Activated gamma-delta T cell treated with Interleukin-2 at 50 U/mL for 16 hours (primary cell): ENCODE measurements at places on chromosomes 5 and 9.

- DNase-seq = no peak
Observed at GRCh38 chr5:34496260-34496691, 159.9 kb upstream of the RAI14 start.

DNA sequence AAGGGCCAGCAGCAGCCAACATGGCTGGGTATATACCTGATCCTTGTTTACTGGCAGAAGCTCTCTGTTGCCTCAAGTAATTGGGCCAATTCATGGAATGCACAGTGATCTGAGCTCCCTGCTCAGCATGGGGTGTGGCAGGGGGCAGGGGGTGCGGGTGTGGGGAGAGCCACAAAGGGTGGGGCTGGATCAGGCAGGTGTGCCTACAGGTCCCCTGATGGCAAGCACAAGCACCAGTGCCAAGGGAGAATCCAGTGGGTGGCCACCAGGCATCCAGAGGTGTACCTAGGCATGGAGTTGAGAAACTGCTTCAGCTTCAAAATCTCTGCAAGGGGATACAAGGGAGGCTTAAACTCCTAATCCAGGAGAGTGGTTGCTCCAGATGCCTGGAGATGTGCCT, 235.8 kb upstream of the TLE4 start:
- no peak for DNase-seq

GRCh38 chr5:39801306-39801705, 376.5 kb upstream of the DAB2 start:
- DNase-seq = no peak

GRCh38 chr5:82886911-82887310, 190.3 kb downstream of the TMEM167A start:
- DNase-seq = no peak

DNA sequence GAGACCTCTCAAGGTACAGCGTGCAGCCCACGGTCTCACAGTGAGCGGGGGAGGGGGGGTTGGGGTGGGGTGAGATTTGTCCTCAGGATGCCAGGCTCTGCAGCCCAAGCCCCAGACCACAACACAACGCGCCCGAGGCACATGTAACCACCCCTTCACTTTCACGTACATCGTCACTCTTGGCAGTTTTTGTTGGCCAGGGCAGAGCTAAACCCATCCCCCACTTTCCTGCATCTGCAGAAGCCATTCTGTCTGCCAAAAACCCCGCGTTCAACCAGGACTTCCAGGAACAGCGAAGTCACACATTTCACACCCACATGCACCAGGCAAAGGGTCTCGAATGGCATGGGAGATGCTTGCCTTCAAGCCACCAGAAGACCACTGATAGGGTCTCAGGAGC, 9.4 kb upstream of the SMIM23 start:
- DNase-seq = no peak

DNA sequence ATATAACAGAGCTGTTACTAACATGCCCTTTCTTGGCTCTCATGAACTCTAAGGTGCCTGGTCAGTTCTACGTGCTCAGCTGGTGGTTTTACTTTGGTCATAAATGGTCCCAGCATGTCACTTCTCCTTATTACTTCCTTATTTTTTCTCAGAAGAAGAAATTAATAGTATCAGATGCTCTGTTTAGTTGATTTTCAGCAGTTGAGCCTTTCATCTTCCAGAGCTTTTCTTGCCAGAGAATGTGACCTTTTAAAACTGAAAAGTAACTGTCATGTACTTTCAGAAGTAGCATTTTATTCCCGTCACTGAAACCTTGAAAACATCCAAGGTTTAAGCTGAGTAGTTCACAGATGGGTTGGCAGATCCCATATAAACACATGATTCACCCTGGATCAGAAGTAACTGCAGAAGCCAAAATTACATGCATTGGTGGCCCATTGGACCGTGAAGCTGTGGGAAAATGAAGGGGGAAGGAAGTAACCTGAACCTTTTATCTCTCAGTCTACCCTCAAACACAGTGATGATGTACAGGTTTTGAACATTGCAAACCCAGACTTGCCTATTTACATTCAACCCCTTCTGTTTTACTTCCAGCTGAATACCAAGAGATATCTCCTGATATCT, 50.5 kb downstream of the HACD4 start:
- DNase-seq = no peak

DNA sequence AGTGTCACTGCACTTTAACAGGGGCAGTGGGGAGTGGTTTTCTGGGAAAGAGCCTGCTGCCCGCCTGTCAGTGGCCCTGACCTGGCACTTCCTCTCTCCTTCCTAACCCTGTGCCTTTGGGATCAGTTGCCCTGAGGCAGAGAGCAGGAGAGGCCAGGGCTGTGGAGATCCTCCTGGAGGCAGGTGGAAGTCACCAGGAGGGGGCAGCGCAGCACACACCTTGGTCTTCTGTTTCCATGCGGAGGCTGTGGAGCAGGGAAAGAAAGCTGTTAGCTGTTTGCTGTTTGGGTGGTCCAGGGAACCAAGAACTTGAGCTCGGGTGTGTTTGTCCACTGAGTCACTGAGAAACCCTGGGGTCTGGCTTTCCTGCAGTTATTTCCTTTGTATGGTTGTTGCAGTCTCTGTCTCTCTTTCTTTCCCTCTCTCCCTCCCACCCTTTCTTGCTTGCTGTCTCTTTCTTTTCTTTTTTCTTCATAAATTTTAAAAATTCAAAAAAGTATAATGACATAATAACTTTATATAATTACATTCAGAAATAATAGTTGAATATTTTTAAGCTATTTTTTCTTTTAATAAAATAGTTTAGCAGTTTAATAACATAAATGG, 28.1 kb downstream of the NTRK2 start:
- no peak for DNase-seq

DNA sequence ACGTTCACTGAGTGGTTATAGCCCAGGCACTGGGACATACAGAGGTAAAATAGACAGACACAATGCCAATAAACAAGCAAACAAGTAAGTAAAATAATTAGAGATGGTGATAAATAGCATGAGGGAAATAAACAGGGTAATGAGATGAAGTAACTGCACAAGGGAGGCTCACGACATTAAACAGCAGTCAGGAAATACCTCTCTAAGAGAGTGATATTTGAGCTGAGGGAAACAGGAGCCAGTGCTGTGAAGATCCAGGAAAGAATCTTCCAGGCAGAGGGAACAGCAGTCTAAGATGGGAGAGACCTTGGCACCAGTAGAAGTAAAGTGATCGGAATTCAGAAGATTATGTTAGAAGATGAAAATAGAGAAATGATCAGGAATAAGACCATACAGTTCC, 279.4 kb downstream of the HINT1 start:
- DNase-seq = no peak

DNA sequence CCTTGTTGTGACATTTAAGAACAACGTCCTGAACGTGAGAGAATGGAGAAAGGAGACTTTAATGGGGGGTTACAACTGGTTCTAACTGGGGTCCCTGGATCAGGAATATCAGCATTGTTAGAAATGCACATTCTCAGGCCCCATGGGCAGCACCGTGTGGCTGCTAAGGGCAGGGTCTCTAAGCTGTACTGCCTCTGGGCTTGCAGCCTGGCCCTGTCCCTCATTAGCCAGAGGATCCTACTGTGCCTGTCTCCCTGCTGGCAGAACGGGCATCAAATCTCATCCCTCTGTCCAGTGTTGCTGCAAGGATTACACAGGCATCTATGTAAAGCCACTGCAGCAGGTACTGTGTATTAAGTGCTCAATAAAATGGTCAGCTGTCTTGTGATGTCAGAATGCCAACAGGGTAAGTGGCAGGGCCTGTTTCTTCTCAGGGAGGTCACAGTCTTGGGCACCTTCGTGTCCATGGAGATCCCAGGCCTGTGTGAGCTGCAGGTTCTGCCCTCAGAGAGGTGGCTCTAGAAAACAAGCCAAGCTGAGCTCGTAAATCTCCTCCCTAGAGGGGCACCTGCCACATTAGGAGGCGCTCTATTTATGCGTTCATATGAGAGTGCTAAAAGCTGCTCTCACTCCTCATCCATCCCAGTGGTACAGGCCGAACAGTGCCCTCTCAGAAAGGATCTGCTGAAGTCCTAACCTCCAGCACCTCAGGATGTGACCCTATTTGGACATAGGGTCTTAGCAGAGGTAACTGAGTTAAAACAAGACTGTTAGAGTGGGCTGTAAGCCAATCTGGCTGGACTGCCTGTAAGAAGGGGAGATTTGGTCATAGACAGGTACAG, 210.5 kb downstream of the GADD45G start:
- no peak for DNase-seq

DNA sequence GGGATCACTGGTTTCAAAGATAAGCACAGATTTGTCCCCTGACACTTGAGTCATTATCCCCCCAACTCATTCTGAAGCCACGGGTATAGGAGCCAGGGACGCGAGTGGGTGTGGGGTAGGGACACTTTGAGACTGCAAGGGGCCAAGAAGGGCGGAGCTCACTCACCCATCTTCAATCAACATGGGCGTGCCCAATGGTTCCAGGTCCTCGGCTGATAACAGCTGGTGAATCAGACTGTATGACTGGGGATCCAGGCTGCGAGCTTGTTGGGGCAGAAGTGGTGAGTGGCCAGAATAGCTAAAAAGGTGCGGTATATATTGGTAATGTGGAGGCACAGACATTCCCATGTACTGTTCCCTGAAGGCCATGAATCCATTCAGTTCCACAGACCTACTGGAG, 30.7 kb upstream of the NR5A1 start:
- DNase-seq = no peak

- no peak for DNase-seq
Observed at GRCh38 chr5:122788371-122788770, 13.5 kb downstream of the SNX2 start.

DNA sequence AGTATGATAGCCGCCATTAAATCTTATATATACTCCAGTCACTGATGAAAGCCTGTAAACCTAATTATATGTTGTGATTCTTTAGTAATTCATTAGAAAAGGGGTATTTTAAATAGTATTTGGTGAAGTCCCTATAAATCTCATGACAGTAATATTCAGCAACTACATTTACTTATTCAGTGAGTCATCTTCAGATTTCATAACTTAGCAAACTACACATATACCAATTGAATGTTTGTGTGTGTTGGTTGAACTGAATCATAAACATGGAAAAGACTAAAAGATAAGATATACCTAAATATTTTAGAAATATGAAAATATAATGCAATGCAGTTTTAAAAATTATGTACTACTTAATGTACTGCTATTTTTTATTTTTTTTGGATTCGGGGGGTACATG, 1050.4 kb downstream of the MAT2B start:
- DNase-seq = no peak

DNA sequence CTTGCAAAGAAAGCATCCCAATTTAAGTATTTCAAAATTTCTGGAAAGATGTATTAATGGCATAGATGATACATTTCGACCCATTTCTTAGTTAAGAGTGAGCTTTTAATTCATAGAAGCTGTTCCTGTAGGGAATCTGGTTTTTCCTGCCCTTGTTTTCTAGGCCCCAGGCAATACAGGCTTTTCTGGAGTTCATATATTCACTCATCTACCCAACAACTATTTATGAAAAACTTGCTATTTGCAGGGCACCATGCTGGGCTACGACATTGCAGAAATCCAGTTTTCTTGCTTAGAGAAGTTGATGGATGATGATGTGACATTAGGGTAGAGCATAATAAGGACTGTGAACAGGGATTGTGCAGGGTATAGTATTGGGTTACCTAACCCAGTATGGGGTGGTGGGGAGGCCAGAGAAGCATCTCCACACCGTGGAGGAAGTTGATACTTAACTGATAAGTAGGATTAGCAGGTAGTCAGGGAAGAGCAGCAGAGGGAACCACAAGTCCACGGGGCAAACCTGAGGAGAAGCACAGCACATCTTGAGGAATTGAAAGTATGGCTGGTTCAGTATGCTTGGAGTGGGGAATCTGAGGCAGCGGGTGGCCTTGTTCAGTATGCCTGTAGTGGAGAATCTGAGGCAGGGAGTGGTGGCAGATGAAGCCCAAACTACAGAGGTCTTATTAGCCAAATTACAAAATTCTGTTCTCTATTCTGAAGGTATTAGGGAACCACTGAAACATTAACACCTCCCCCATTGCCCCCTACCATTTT, 247.5 kb downstream of the ARRDC3 start:
- DNase-seq = no peak

GRCh38 chr5:152811988-152812387, 406.9 kb upstream of the NMUR2 start:
- DNase-seq = no peak

- no peak for DNase-seq
Observed at GRCh38 chr5:148988328-148988727, 74.5 kb downstream of the SH3TC2 start.

- DNase-seq = no peak
Observed at GRCh38 chr9:4306777-4307121, 6.9 kb upstream of the GLIS3 start.

- DNase-seq = no peak
Observed at GRCh38 chr9:105438141-105438806, 9.6 kb upstream of the FSD1L start.

- no peak for DNase-seq
Observed at GRCh38 chr5:68130253-68130652, 85.3 kb upstream of the PIK3R1 start.

DNA sequence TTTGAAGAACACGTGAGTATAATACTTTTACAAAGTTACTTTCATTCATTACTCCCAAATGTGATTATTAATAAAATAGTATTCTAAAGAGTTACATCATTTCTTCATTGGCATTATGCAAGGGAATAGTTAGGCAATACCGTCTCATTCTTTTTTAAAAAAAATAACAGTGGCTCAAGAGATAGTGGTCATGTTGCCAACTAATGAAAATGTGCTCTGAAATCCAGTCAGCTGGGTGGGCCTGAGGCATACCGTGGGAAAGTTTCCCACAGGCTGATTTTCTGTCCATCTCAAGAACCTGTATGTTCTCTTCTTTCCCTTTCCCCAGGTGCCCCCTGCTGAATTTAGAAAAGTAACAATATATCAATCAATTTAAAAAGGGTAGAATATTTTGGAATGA, 40.8 kb upstream of the ROPN1L start:
- DNase-seq = no peak

- DNase-seq = no peak
Observed at GRCh38 chr5:32539981-32540845, 45.1 kb upstream of the SUB1 start.

DNA sequence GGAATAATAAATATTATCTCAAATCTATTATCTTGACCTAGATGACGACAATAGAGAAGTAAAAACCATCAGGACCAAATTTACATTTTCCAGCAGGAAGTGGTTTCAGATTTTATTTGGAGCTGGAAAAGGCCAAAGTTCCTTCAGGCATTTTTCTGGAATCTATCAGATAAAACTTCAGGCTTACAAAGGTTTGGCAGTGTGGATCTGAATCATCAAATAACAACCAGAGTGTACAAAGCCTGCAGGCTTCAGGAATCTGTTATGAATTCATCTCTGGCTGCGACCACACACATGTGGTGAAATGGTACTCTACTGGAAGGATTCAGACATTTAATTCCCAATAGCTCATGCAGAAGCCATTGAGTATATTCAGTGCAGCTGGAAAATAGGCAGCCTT, 726.4 kb upstream of the GRAMD2B start:
- no peak for DNase-seq

- no peak for DNase-seq
Observed at GRCh38 chr5:115578657-115579056, 23.6 kb downstream of the TICAM2 start.

- no peak for DNase-seq
Observed at GRCh38 chr5:96331681-96332361, 101.2 kb downstream of the PCSK1 start.

GRCh38 chr9:16154521-16155078, 601.8 kb downstream of the CCDC171 start:
- no peak for DNase-seq

GRCh38 chr5:27140831-27141230, 102.4 kb upstream of the CDH9 start:
- DNase-seq = no peak

GRCh38 chr5:66987126-66987525, 209.5 kb downstream of the CD180 start:
- DNase-seq = no peak

- DNase-seq = no peak
Observed at GRCh38 chr9:37840560-37841194, 40.1 kb downstream of the DCAF10 start.

- DNase-seq = no peak
Observed at GRCh38 chr5:143882520-143882919, 70.6 kb downstream of the HMHB1 start.
